NCI-H1048 (cell line): ENCODE measurements at places on chromosomes 7 and 10.

DNA sequence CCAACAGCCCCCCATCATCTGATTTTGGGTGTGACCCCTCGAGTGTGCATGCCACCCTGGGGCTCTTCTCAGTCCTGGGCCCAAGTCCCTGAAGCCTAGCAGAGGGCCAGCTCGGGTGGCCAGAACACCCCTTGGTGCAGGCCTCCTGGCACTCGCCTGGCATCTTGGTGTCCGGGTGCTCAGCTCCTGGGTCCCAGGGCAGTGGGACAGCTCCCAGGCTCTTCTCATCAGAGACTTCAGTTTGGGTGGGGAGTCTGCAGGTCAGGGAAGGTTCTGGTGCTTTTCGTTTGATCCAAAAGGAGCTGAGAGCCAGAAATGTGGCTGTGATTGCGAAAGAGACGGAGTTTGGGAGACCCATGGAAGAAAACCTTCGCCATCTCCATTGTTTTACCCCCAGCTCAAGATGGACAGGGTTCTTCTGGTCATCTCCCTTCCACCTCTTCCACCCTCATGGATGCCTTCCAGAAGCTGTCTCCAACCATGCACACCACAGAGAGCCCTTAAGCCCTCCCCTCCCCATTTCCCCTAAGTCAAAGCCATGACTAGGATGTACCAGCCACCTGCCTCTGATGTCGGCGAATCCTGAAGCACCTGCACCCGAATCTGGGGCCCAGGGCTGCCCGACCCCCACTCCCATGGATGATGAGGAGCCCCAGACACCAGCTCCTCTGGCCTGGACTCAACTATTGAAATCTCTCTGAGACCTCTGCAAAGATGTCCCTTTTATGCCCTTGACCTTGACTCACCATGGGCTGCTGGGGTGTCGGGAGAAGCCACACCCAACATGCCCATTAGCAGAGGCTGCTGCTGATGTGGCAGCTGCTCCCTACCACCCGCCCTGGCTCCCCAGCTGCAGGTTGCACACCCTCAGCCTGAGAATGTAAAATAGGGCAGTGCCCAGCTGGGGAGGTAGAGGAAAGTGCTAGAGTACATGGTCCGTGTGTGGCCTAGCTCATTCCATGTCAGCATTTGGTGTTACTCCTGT lies 55.3 kb downstream of the ADCYAP1R1 start:
- no peak for DNase-seq

- no peak for DNase-seq
These were observed 49.7 kb upstream of the ANTXRL start for GRCh38 chr10:46236941-46237681.

GRCh38 chr10:124160943-124161582 lies 67.7 kb upstream of the CHST15 start:
- no peak for DNase-seq

- no peak for DNase-seq
These were observed 241.7 kb downstream of the TMEM26 start for GRCh38 chr10:61211468-61211867.

- no peak for DNase-seq
These were observed 12.5 kb downstream of the RNF133 start for GRCh38 chr7:122686360-122686878.

DNA sequence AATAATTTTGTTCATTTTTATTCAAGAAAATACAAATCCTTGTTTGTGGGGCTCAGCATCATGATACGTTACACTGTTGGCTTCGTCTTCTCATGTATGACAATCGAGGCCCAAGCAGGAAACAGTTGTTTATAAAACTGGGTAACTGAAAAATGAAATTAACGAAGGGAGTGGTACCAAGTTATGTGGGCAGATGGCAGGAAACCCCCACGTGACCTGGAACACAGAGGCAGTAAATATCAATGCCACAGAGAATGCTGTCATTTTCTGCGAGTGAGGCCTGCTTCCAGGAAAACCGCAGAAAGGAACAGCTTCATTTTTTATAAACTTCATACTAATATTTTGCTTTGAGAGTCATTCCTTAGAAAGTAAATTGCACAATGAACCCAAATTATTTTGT lies 201.0 kb upstream of the ADARB2 start:
- no peak for DNase-seq

GRCh38 chr7:117313582-117313981 lies 9.3 kb downstream of the WNT2 start:
- DNase-seq: no peak

GRCh38 chr7:142391191-142391992 lies 133.5 kb upstream of the PRSS58 start:
- no peak for DNase-seq

DNA sequence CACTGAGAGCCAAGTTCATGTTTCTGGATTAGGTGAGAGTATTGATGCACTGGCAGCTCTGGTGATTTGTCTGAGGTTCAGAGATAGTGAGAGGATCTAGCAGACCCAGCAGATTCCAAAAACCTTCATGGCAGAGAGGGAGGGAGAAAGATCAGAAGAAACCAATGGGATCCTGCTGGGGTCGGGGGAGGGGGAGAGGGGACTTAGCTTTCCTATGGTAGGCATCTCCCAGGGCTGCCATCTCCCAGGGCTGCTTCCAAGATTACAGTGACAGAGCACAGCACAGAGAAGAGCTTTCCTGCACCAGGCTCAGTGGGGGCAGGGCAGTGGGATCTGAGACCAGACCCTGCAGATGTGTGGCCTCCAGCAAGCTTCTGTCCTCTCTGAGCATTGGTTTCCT lies 76.8 kb upstream of the GDF10 start:
- no peak for DNase-seq

- no peak for DNase-seq
These were observed 7.3 kb downstream of the PDK4 start for GRCh38 chr7:95589031-95589430.

DNA sequence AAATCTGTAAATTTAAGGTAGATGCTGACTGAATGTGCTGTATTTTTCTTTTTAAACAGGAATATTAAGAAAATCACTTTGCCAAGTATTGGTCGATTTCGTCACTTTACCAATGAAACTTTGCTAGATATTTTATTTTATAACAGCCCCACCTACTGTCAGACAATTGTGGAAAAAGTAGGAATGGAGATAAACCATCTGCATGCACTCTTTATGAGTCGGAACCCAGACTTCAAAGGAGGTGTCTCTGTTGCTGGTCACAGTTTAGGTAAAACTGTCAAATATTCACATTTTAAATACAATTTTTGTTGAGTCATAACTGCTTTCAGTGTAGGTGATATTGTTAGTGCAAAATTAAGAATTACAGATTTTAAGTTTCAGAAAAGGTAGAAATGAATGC lies 25.2 kb downstream of the SEC23IP start:
- DNase-seq: no peak

- no peak for DNase-seq
These were observed 139.5 kb downstream of the NRCAM start for GRCh38 chr7:108316708-108317107.

DNA sequence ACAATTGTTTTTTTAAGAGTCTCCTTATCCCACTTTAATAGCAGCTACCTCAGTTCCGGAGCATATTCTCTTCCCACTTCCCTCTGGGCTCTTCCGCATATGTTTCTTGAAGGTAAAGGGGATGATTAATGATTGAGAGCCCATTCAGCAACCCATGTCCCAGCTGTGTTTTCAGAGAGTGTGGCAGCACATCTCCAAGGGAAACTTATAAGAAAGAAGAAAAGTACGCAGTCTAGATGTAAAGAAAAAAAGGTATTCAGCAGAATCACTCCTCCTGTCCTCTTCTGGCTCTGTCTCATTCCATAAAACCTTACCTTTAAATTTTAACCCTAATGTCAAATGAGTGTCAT lies 9.7 kb upstream of the ANKRD7 start:
- DNase-seq: no peak

GRCh38 chr7:8724080-8724718 lies 290.8 kb downstream of the NXPH1 start:
- peak; percentile 38 for DNase-seq

DNA sequence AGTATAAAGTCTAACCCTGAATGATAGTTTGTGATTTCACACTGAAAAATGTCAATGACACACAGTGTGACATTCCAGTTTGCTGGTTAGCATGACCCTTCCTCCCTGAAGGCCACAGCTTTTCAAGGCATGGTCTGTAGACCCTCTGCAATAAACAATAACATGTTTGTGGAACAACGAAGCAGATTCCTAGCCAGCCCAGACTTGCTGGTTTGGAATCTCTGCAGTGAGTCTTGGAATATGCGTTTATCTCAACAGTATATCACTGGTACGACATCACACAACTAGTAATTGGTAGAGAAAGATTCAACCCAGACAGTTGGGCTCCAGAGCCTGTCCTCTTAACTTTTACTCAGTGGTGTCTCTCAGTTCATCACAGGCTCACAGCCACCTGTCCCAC lies 23.7 kb upstream of the DUSP5 start:
- DNase-seq: no peak

DNA sequence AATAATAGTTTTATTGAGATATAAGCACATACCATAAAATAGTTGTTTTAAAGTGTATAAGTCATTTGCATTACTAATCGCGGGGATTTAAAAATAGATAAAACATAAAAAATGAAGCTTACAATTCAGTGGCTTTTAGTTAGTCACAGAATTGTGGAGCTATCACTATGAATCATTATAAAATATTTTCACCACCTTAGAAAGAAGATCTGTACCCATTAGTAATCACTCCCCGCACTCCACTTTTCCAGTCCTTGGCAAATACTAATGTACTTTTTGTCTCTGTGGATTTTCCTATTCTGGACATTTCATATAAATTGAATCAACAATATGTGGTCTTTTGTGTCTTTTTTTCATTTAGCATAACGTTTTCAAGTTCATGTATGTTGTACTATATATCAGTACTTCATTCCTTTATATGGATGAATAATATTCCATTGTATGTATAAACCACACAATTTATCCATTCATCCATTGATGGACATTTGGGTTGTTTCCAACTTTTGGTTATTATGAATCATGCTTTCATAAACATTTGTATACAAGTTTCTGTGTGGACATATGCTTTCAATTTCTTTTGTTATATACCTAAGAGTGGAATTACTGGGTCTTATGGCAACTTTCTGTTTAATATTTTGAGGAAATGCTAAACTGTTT lies 162.5 kb downstream of the MAGI2 start:
- DNase-seq: no peak

DNA sequence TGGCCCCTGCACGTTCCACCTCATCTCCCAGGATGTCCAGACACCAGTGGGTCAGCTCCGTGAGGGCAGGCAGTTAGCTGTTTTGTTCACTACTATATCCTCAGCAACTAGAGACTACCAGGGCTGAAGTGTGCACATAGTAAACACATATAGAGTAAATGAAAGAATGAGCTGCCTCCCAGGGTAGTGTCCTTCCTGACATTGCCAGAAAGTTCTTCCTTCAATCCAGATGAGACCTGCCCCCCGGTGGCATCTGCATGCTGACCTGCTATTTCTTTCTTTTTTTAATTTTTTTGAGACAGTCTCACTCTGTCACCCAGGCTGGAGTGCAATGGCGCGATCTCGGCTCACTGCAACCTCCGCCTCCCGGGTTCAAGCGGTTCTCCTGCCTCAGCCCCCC lies 14.0 kb upstream of the ARPC1A start:
- DNase-seq: no peak

DNA sequence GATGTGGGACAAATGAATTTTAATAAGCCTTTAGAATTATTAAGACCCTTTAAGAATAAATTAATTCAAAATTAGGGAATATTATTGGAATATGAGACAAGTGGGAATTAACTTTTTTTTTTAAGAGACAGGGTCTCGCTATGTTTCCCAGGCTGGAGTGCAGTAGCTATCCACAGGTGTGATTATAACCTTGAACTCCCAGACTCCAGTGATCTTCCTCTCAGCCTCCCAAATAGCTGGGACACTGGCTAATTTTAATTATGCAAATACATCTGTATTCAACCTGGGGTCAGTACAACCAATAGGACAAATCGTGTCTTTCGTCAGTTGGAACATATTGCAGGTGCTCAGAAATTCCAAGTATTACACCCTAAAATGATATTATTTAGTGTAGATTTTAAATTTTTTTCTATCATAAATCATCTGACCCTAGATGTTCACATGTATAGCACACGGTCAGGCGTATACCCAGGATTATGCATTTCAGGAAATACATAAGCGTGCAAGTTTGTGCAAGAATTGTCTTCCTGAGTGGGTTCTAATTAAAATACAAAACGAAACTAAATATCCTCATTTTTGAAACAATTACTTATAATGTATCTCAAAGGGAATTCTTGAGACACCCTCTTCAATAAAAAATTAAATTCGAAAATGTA lies 1.2 kb downstream of the NT5C3A start:
- DNase-seq: no peak

DNA sequence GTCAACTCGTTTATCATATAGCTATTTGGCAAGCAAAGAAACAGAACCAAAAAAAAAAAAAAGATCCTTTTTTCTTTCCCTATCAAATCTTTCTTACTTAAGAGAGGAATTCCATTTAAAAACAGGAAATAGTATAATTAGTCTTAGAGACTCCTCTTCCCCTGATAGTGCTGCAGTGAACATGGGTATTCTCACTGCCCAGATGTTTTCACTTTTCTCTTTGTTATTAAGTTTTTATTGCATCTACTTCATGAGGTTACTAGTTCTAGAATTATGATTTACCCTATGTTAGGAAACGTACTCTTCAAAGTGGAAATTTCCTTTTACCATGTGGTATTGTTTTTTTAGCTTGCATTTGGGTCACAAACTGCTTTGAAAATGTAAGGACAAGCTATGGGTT lies 8.5 kb downstream of the CASP2 start:
- no peak for DNase-seq

GRCh38 chr10:72173619-72174296 lies 42.1 kb upstream of the ANAPC16 start:
- DNase-seq: no peak

DNA sequence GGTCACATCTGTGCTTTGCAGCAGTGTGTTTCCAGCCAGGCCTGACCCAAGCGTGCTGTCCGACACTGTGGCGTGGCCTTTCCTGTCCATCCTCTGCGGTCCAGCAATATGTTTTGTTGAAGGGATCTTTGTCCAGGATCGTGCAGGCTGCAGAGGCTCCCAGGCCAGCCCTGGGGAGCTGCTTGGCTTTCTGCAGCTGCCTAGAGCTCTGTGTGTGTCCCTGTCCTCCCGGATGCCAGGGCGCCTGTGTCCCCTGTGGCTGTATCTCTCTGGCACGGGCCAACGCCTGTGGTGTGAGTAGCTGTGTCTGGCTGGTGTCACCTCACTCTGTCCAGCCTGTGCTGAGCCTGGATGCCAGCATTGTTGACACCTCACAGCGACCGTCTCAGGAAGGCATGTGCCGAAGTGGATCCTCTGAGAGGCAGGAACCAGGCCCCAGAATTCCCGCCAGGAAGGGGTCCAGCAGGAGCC lies 94.5 kb downstream of the INPP5A start:
- DNase-seq: no peak

- DNase-seq: no peak
These were observed 695.6 kb upstream of the IGFBP3 start for GRCh38 chr7:46616636-46617035.

DNA sequence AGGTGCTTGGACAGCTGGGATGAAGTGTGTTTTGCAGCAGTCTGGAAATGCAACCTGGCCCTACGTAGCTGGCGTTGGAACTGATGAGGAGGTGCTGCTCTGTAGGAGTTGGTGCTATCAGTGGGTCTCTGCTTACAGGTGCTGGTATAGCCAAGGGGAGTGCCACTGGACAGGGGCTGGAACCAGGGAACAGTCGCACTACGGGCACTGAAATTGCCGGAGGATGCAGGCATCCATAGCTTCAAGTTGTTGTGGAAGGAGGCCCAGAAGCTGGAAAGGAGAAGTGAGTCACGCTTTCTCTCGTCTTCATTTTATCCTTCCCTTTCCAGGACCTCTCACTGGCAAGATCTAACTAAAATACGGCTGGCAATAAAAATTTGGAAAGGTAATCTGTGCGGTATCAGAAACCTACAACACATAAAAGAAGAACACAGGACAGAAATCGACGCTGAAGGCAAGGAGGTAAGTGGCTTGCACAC lies 25.8 kb downstream of the MACC1 start:
- no peak for DNase-seq

- DNase-seq: no peak
These were observed 56.7 kb upstream of the EBF3 start for GRCh38 chr10:130020651-130021382.
